Amniotic epithelial cell (primary cell): ENCODE measurements at places on chromosomes 1 and 21.

- no peak for DNase-seq
Measured at GRCh38 chr1:224193319-224193966, 10.4 kb downstream of the DEGS1 start.

GRCh38 chr1:15523104-15524020 is 653 bp downstream of the CASP9 start:
- DNase-seq, result peak; percentile 45

DNA sequence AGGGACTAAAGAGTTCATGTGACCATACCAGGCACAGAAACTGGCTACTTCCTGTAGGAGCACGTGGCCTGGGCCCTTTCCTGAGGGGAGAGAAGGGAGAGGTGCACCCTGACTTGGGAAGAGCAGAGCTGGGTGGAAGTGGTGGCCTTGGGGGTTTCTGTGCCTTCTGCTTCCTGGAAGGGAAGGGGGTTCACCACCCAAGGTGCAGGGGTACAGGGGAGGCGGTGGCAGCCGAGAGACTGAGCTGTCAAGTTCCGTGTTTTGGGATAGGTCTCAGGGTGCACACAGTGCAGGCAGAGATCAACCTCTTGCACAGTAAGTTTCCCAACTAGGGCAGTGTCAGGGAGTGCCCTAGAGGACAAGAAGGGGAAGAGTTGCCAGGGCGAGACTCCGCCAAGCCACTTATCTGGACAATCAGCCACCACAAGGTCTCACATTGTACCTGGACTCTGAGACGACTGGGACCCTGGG is 10.1 kb downstream of the HECTD3 start:
- DNase-seq, result no peak

- peak; percentile 37 for DNase-seq
Measured at GRCh38 chr1:50959303-50959912, 659 bp downstream of the FAF1 start.

DNA sequence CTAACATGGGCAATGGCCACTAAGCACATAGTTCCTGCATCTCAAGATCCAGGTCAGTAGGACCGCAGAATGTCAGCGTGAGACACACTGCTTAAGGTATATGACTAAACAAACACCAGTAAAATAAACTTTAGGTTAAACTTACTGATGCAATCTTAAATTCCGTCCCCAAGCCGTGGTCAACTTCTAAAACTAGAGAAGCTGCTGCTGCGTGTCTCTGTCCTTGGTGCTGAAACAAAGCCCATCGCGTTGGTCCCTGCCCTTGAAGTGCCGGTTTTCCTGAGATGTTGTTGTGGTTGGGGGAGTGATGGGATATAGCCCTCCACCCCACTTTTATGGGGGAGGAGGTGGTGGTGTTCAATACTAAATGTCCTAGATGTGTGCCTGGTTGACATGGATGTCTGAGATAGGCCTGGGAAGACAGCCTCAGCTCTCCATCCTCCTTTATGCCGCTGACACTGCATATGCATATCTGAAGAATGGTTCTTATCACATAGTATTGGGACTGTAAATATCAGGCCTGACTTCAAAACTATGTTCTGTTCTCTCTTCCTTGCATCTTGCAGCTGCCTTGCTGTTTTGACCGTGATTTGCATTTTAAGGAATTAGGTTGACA is 72.0 kb upstream of the KCNA3 start:
- DNase-seq, result peak; percentile 43

- no peak for DNase-seq
Measured at GRCh38 chr1:115665319-115666096, 23.7 kb downstream of the VANGL1 start.

GRCh38 chr1:21831454-21831970 is 19.4 kb downstream of the LDLRAD2 start:
- no peak for DNase-seq

- peak; percentile 89 for DNase-seq
Measured at GRCh38 chr1:8661185-8662110, 156.0 kb downstream of the RERE start.

- DNase-seq, result no peak
Measured at GRCh38 chr1:19274636-19275035, 13.9 kb downstream of the AKR7A3 start.

GRCh38 chr1:156668801-156669637 is 8.2 kb downstream of the NES start:
- no peak for DNase-seq

DNA sequence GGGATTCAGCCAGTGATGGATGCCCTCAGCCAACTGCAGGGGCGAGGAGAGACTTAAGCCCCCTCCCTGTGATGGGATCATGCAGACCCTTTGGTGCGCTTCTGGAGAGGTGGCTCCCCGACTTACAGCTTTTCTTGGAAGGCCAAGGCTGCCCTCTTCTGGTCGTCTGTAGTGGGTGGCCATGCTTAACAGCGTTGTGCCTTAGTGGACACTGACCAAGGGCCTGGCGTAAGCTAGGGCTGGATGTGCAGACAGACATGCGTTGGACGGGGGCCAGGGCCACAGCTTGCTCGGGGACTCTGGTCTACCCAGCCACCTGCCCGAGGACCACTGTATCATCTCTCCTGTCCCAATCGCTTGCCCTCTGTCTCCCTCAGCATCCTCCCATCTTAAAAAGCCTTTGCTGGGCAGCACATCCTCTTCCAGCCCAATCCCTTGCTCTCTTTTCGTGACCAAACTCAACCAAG is 5.5 kb downstream of the AZIN2 start:
- DNase-seq, result peak; percentile 76

DNA sequence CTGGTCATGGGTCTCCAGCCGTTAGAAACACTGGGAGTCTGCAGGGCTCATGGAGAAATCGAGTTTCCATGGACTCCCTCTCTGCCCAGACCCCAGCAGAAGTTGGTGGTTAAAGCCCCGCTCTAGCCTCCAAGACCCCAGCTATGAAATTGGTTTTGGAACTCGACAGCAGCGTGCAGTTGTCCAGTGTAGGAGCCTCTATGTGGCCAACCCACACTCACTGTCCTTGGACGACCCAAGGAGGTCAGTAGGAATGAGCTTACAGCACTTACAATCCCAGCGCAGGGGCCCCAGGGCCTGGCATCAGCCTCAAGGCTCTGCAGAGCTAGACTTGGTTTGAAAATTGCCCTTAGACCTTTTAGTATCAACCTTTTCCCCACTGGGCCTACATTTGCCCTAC is 3.2 kb upstream of the PRDM16 start:
- DNase-seq, result no peak

DNA sequence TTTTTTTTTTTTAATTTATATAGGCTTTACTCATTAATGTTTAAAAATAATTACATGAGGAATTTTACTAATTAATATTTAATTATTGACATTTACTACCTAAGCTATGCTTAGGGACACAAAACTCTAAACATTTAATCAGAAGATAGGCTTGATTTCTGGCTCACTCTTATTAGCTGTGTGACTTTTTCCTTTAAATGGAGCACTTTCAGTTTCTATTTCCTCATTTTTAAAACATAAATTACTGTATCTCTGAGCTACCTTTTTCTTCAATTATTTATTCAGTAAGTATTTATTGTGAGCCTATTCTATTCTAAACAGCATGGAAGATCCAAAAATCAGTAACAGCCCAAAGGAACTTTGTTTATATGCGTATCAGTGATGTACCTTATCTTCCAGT is 40.5 kb downstream of the MAP3K7CL start:
- DNase-seq, result no peak

DNA sequence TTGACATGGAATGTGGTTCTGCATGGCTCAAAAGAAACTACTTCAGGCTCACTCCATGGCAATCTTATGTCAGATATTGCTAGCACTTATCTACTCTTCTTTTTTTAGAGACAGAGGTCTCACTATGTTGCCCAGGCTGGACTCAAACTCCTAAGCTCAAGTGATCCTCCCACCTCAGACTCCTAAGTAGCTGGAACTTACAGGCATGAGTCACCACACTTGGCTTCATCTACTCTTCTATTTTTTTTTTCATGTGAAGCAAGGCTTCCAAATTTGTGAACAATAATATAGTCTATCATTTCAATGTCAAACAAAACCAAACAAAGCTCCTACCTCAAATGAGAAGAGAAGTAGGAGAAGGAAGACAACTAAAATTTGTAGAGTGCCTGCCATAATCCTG is 7.5 kb upstream of the PSEN2 start:
- DNase-seq, result peak; percentile 65

DNA sequence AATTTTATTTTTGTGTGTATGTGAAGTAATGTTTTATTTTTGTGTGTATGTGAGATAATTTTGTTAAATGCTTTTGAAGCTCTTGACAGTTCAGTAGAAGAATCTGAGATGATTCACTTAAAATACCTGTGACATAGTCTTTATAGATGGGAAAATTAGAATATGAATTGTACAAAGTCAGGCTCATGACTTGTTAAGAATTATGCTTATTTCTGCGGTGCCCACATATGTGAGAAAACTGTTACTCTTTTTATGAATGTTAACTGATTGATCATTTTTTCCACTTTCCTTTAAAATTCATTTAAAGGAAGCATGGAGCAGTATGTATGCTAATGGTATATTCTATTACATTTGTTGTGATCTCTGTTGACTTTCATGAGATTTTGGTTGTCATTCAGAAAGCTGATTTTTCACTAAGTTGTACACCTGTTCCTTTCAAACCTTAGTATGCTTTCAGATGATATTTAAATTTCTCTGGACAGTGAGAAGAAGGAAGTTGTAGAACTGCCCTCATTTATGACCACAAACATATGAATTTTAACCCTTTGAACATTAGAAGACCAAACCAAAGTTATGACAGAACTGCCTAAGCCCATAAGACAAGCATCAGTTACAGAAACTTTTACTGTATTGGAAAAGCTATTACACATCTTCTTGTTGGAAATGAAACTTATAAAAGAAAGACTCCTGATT is 110.1 kb downstream of the POU2F1 start:
- DNase-seq, result no peak

GRCh38 chr1:210915890-210916507 is 217.9 kb downstream of the KCNH1 start:
- DNase-seq, result no peak

DNA sequence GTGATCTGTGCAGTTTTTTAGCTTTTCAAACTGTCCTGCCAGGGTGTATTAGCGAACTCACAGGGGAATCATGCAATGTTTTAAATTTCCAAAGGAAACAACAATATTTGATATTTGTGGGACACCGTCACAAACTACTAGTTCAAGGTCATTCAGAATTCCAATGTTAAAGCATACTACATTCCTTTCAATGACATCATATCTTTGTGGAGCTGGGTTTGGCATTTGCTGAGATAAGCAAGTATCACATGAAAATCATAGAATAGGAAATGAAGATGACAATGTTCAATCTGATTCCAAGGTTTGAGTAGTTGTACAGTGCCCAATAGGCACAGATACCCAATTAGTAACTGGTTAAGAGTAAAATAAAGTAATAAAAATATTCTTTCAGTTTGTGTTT is 35.6 kb downstream of the NUF2 start:
- peak; percentile 62 for DNase-seq

DNA sequence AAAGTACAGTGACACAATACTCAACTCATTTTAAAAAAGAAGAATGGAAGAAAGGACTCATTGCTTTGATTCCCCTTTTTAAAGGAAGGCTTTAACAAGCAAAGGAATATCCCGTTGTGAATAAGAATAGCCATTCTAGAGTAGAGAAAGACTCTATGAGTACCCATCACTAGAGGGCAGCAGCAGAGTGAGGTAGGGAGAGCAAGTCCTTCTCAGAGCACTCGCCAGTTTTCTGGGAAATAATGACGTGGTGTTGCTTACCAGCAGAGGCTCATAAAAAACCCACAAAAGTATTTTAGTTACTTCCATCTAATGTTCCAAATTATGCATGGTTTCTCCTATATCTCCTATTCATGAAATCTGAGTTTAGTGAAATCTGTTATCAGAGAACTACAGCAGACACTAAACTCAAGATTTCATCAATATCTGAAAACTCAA is 74.6 kb downstream of the USP24 start:
- peak; percentile 87 for DNase-seq

- DNase-seq, result no peak
Measured at GRCh38 chr1:93549811-93550210, 101.9 kb downstream of the FNBP1L start.

- no peak for DNase-seq
Measured at GRCh38 chr1:39570477-39571177, 6.0 kb downstream of the PABPC4 start.

DNA sequence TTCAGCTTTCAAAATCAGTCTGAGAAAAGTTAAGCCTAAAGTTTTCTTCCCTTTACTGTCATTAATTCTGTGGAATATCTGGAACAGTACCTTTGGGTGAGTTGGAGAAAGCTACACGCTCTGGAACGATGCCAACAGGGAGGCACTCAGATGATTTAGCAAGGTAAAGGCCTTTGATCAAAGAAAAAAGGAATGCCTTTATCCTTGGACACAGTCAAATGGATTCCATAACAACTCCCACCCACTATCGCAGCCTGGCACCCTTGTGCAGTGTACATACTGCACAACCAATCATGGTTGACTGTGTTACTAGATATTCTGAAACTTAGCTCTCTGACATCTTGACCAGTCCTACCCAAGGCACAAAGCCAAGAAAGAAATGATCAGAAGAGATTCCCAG is 218.7 kb downstream of the PATJ start:
- DNase-seq, result no peak

DNA sequence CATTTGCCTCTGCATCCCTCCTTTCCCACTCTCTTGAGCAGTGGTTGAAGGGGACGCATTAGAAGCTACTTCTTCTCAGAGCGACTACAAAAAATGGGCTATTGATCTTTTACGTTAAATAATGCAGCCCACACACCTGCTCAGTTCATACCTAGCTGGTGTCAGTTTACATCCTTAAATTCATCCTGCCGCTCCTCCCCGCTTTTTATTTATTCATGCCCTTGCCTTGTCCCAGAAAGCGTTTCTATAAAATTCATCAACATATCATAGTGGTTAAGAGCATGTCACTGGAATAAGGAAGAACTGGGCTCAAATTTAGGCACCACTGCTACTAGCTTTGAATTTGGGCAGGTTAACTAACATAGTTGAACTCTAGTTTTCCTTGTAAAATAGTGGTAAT is 66.0 kb upstream of the TINAGL1 start:
- DNase-seq, result no peak

DNA sequence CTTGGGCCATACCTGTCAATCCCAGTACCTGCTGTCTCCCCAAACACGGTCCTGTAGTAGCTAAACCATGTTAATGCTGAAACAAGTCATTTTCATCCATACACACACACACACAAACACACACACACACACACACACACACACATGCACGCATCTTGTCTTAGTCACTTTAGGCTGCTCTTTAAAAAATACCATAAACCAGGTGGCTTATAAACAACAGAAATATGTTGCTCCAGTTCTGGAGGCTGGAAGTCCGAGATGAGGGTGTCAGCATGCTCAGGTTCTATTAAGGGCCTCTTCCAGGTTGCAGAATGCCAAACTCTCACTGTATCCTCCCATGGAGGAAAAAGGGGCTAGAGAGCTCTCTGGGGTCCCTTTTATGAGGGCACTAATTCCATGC is 129.9 kb downstream of the NTPCR start:
- DNase-seq, result no peak

DNA sequence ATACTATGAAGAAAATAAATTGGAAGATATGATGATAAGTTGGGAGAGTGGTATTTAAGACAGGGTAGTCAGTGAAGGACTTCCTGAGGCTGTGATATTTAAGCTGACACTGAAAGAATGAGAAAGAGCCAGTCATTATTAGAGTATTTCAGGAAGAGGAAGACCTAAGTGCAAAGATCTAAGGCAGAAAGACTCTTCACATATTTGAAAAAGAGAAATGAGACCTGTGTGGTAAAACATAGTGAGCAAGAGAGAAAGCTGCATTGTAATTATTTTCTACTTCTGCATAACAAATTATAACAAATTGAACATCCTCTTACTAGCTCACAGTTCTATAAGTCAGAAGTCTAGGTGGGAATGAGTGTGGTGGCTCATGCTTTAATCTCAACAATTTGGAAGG is 34.6 kb upstream of the DOCK7 start:
- DNase-seq, result no peak

- peak; percentile 53 for DNase-seq
Measured at GRCh38 chr1:185570962-185571361, 163.2 kb upstream of the HMCN1 start.
